ENCODE measurements at places on chromosomes 11 and 22. TPM values are rescaled to one million over a fixed set of nuclear protein-coding genes. Genes with fewer than 3 reads are reported as not detected.

DNA sequence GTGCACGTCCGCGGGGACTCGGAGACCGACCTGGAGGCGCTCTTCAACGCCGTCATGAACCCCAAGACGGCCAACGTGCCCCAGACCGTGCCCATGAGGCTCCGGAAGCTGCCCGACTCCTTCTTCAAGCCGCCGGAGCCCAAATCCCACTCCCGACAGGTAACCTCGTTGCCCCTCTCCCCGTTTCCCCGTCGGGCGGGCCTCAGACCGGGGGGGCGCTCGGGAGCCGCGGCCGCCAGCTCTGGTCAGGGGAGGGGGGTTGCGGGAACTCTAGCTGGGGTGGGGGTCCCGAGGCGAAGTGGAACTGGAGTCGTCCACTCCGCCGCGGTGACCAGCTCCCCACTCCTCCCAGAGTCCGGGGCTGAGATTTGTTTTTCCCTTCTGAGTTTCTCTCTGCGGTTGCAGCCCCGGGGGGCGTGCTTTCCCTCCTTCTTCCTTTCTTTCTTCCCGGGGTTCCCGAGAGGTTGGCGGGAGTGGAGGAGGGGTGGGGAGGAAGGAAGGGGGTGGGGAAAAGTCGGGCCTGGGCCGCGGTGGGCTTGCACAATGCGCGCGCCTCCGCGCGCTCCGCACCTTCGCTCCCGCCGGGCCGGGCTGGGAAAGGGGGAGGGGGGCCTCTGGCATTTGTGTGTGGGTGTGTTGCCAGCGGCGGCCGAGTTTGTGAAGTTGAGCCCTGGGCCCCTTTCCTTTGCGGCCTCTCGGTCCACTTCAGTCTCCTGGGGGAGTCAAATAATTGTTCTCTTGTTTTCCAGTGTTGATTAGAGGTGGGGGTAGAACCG, 952 bp downstream of the YAP1 start:
- DNase-seq: peak; percentile 94
- H3K27ac ChIP-seq: peak overlapping the region; percentile 97
- H3K36me3 ChIP-seq: no peaks in the 10 kb centered on the region
- no peaks in the 10 kb centered on the region for H3K27me3 ChIP-seq
- H3K4me1 ChIP-seq: peaks cover 50% of the 10 kb centered on the region

DNA sequence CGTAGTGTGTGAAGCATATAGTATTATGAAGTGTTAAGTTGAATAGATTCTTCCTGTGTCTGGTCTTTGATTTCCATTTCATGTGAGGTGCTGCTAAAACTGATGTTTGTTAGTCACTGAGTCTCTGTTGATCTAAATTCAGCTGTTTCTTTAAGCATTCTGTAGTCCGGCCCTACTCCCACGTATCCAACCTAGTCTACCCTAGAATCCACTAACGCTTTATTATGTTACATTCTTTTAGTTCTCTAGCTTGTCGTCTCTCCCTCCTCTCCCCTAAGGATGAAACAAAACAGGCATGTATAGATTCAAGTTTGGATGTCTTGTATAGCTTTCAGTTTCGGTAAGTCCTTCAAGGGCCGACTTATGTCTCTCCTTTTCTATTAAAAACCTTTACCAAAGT, 4.1 kb downstream of the WEE1 start:
- H3K36me3 ChIP-seq: peaks cover 23% of the 10 kb centered on the region
- peak overlapping the region; percentile 94 for H3K27ac ChIP-seq
- H3K27me3 ChIP-seq: no peaks in the 10 kb centered on the region
- DNase-seq: no peak
- peak overlapping the region; percentile 83 for H3K4me3 ChIP-seq

DNA sequence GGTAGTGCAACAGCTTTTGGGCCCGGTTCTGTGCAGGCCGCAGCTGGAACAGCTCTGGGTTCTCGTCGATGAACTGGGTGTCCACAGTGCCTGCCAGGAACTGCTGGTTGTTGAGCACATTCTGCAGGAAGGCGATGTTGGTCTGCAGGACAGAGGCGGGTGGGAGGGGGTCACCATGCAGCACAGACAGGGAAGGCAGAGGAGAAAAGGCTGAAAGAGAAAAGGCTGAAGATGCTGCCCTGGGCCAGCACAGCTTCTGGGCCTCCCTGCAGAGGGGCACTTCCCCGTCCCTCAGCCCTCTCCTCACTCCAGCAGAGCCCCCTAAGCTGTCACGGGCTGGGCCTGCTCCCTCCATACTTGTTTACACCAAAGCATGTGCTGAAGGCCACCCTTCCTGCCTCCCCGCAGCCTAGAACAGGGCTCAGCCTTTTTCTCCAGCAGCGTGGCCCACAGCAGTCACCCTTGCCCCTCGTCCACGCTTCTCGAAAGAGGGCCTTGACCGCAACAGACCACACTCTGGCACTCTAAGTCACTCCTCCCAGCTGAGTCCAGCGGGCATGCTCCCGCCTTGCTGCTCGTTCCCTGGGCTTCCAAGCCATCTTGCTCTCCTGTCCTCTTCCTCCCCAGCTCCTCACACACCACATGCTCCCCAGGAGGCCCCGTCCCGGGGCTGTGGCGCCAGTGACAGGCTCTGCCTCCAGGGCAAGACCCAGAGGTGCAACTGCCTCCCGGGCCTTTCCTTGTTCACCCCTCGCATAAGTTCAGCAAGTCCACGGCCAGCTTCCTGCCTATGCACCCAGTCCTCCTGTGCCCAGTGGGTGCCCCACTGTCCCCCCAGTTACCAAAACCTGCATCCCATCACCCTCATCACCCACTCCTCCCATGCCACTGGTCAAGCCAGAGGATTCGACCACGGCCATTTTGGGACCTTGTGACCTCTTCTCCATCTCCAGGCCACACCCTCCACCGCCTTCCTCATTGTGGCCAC, 3.3 kb upstream of the LRFN4 start:
- no peak overlapping the region for H3K4me3 ChIP-seq
- no peak overlapping the region for H3K27ac ChIP-seq
- DNase-seq: no peak
- H3K4me1 ChIP-seq: peaks cover 17% of the 10 kb centered on the region
- H3K27me3 ChIP-seq: no peaks in the 10 kb centered on the region

DNA sequence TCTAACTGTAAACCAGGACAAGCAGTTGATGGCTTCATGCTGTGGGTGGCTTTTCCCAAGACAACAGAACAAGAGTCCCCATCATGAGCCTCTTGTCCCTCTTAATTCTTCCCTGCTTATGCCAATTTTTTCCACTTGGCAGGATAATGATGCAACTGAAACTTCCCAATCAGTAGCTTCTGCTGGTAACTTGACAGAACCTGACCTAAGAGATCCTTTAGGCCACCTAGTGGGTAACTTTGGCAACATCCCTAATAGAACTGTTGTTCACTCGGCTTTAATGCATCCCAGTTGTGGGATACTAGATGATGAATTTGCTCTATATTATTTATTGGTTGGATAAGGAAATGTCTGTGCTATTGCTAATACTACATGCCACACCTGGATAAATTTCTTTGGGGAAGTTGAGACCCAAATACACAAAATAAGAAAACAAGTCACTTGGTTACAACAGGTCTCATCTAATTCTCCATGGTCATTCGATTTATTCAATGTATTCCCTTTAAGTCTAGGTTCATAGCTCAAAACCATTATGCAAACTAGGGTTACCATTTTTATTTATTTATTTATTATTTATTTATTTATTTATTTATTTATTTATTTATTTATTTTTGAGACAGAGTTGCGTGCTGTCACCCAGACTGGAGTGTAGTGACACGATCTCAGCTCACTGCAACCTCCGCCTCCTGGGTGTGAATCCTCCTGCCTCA, 41.4 kb upstream of the NFAM1 start:
- no peaks in the 10 kb centered on the region for H3K27me3 ChIP-seq
- H3K36me3 ChIP-seq: no peaks in the 10 kb centered on the region
- no peak for DNase-seq
- no peak overlapping the region for H3K27ac ChIP-seq

Gene DUSP8
- 6.2 TPM for total RNA-seq

DNA sequence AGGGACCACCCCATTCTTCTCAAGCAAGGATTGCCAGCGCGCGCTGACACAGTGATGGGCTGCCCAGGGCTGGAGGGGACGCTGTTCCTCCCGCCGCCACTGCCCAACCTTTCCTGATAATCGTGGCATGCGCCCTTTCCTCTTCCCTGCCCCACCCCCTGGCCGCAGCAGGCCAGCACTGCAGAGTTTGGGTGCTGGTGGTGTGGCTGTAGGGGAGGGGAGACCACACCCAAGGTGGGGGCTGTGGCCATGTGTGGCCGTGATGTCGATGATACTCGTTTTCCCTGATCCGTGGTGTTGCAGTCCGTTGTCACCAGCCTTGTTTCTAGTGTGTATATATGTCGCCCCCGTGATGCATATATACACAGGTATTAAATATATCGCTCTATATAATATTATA, 22.8 kb upstream of the TEF start:
- no peaks in the 10 kb centered on the region for H3K4me1 ChIP-seq
- no peaks in the 10 kb centered on the region for H3K27me3 ChIP-seq
- no peak overlapping the region for H3K27ac ChIP-seq
- DNase-seq: no peak
- no peak overlapping the region for H3K4me3 ChIP-seq
- H3K36me3 ChIP-seq: peaks cover 26% of the 10 kb centered on the region

Gene C11orf87
- not detected for total RNA-seq

Gene SEC14L6
- 1.5 TPM for total RNA-seq

All from esophagus muscularis mucosa (tissue), 4 donors.